ENCODE measurements at places on chromosomes 7 and 10.

DNA sequence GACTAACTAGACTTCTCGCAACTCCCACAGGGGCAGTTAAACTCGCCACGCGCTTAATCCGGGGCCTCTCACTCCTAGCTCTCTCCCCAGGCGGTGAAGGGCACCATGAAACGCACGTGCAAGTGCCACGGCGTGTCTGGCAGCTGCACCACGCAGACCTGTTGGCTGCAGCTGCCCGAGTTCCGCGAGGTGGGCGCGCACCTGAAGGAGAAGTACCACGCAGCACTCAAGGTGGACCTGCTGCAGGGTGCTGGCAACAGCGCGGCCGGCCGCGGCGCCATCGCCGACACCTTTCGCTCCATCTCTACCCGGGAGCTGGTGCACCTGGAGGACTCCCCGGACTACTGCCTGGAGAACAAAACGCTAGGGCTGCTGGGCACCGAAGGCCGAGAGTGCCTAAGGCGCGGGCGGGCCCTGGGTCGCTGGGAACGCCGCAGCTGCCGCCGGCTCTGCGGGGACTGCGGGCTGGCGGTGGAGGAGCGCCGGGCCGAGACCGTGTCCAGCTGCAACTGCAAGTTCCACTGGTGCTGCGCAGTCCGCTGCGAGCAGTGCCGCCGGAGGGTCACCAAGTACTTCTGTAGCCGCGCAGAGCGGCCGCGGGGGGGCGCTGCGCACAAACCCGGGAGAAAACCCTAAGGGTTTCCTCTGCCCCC is 19.5 kb downstream of the WNT8B start:
- DNase-seq, result peak; percentile 62

GRCh38 chr10:19628767-19629560 is 187.3 kb upstream of the PLXDC2 start:
- DNase-seq, result no peak

GRCh38 chr10:42877496-42878030 is 95.0 kb downstream of the BMS1 start:
- DNase-seq, result no peak

GRCh38 chr7:108012499-108013430 is 9.8 kb upstream of the LAMB1 start:
- no peak for DNase-seq

- DNase-seq, result no peak
These were observed 153.4 kb upstream of the THSD7A start for GRCh38 chr7:11985376-11985775.

- DNase-seq, result no peak
These were observed 14.7 kb upstream of the TMEM106B start for GRCh38 chr7:12196386-12196785.

DNA sequence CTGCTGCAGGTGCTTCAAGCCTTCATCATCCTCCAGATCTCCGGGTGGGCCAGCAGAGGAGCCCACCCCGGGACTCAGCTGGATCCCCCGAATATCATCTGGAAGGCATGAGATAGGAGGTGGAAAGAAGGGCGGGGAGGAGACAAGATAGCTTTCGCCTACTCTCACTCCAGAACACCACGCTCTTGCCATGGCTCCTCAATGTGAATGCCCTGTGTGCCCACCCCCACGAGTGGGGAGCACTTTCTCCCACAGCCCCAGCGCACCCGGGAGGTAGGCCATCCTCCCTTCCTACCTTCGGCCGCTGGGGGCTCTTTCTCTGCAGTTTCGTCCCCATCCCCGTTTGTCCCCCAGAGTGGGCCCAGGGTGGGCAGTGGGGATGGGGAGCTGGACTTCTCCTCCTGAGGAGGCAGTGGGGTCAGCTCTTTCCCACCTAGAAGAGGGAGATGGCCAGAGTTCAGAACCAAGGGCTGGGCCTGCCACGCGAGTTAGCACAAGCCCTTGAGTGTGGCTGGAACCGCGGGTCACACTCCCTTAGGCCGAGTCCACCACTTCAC is 8.9 kb downstream of the GIGYF1 start:
- no peak for DNase-seq

DNA sequence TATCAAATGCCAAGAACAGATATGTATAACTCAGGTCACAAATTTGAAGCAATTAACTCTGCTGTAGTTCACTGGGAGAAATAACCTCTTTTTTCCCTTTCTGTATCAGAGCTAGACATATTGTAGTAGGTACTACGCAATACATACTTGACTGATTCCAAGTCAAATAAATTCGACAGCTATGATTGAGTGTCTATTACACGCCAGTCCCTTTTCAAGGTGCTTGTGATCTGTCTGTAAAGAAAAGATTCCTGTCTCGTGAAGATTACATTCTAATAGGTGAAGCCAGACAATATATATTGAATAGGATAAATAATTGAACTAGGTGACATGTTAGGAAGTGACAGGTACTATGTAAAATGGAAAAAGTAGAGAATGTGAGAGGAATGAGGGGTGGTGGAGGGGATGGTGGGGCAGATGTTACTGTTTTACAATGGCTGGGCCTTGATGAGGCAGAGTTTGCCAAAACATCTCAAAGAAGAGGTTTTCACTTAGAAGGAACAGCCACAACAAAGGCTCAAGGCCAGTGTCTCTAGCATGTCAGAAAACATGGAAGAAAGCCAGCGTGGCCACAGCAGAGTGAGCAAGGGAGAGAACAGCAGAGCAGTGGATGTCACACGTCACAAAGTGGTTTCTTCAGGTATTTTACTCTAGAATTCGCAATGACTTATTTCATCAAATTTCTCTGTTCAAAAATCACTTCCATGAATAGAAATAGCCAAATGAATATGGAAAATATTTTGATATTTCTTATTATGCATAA is 282.6 kb upstream of the CACNA2D1 start:
- no peak for DNase-seq

- DNase-seq, result no peak
These were observed 31.6 kb downstream of the SLC16A12 start for GRCh38 chr10:89503652-89504370.

- DNase-seq, result no peak
These were observed 521.4 kb upstream of the SEMA3D start for GRCh38 chr7:85708221-85708620.

GRCh38 chr7:103972779-103973434 is 16.6 kb downstream of the RELN start:
- DNase-seq, result no peak

DNA sequence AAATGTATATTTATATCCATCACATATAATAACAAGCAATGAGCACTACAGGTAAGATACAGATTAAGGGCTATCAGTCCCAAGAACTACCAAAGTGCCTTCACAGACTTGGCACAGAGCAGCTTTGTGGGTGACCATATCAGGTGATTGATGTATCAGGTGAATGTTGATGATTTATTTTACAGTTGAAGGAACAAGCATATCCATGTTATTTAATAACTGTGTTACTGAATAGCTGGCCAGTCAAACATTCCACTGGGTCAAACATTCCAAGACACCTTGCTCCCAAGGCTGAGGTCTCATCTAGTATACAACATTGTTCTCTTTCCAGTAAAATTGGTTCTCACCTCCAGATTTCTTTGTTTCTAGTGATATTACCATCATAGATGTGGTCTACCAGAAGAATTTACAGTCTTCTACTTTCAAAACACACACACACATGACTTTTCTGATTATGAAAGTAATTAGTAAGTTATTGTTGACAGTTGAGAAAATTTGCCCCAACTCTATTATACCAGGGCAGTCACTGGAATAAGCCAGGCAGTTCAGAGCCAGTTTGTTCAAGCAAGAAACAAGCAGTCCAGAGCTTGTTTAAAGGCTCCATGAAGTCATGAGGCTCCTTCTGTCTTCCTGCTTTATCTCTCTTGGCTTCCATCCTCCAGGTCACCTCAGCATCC is 68.2 kb downstream of the ELAPOR2 start:
- no peak for DNase-seq

DNA sequence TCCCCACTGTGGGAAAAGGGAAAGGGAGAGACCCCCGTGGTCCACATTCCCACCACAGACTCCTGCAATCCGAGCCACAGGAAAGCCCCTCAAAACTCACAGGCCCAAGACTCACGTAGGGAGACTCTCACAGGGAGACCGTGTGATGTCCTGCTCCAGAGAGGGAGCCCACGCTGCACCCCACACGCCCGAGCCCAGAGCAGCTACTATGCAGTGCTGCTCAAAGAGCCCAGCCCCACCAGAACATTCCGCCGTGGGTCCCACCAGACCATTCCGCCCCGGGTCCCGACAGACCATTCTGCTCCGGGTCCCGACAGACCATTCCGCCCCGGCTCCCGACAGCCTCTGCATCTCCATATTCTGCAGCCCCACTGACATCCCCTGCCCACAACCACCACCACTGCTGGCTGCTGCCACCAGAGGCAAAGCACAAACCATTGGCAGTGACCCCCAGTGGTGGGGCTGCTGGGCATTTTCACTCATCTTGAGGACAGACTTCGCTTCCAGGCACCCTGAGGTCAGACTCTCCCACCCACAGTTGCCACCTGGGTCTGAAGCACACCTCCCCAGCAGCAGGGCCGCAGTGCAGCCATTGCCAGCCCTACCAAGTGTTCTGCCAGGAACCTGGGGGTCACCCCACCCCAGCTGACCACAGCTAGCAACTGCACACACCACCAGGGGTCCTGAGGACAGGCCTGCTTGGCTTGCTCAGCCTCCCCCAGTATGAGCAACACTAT is 625.4 kb upstream of the FOXK1 start:
- DNase-seq, result no peak

DNA sequence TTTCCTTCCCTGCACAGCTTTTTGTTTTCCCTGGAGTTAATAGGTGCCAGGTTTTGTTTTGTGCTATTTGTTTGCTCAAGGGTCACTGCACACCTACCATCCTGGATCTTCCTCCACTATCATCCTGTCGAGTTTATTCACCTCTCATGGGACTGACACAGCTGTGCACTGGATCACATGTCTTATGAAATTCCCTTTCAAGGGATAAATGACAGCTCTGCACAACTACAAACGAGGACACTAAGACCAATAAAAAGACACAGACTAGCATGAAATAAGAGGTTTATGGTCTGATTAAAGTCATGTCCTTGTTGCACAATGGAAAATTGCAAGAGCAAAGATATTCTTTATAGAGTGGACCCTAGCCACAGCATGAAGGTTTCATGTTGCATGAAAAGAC is 76.7 kb upstream of the SFMBT2 start:
- no peak for DNase-seq

DNA sequence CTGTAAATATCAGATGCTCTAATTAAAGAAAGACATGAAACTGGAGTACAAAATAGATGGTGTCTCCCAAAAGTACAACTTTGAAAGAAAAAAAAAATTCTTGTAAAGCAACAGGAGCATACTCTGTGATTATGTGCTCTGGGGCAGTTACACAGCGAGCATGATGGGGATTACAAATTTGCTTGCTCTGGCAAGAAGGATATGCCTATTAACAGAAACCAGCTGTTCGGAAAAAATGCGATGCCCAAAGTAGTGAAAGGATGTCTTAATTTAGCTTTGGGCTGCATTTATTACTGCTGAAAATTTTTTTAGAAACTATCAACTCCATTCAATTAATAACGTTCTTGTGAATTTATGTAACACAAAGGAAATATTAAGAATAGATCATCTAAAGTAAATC is 256.9 kb upstream of the TPK1 start:
- DNase-seq, result peak; percentile 14

DNA sequence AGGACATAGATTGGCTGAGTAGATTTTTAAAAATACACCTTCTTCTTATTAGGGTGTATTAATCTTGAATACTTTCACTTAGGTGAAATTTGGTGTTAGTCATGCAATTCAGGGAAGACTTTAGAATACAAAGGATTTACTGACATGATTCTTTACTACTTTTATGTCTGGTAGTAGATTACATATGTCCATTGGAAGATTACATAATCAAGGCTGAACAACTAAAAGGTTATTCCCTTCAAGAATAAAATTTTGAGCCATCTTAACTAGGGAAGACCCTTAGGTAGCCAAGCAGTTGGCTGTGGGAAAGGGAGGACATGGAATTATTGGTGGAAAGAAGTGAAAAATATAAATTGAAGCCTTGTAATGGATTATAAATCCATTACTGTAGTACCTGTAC is 165.0 kb downstream of the ITGB1 start:
- DNase-seq, result no peak

DNA sequence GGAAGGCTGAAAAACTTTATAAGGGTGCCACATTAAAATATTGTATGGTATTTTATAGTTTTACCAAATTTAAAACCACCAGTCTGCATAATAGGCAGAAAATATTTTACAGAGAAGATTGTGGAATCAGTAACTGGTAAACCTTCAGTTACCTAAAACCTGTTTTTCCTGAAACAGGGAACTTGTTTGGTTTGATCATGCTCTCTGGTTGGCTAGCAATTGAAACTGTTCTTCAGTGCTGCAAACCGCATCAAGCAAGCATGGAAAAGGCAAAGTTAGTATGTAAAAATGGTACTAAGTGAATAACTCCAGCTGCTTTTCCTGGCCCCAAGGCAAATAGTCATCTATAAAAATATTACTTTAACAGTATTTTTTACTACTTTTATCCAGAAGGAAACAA is 316.9 kb upstream of the LRRN3 start:
- DNase-seq, result no peak

DNA sequence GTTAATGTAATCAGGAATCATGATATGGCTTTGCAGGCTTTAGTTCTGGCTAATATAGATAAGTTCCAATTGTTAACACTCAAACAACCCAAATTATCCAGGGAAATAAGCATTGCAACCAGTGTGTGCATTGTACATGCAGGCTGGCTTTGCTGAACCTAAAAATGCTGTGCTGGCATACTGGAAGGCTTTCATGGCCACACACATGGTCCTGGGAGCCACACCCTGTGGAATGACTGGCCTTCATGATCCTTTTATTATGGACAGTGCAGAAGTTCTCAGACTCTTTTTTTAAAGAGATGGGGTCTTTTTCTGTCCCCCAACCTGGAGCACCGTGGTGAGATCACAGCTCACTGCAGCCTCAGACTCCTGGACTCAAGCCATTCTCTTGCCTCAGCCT is 5.0 kb downstream of the ELMO1 start:
- DNase-seq, result no peak

DNA sequence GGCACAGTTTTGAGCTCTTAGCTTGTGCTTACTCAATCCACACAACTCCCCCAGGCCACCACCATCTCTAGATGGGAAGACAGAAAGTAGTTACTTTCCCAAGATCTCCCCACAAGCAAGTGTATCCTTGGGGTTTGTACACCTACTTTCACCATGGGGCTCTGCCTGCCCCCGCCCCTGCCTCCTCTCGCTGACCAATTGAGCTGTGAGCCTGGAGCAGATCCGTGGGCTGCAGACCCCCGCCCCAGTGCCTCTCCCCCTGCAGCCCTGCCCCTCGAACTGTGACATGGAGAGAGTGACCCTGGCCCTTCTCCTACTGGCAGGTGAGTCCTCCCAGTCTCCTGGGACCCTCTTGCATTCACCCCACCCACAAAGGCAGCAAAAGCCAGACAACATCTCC is 2.0 kb downstream of the FXYD4 start:
- no peak for DNase-seq

DNA sequence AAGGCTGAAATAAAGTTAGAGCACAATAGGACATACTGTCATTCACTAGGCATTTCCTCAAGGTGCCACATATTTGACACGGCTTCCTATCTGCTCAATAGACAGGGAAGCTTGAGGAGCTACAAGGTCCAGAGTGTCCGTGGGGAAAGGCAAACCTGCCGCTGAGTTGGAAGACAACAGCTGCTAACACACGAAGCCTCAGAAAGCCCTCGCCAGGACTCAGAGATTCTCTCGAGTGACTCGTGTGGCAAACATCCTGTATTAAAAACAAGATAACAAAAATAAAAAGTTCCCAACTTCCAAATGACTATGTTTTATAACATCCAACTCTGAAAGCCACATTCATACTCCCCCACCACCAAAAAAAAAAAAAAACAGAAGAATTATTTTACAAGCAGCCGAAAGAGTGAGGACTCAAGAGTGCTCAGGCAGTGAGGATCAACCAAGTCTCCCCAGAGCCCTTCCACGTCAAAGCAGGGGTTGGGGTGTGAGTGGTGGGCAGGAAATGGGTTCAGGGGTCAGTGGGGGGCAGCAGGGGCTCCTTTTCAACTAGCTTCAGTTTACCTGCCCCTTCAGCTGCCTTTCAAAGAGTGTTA is 67.6 kb downstream of the STK17A start:
- DNase-seq, result no peak
